ENCODE measurements at places on chromosomes 4 and X. TPM values are rescaled to one million over a fixed set of nuclear protein-coding genes. Genes with fewer than 3 reads are reported as not detected.

DNA sequence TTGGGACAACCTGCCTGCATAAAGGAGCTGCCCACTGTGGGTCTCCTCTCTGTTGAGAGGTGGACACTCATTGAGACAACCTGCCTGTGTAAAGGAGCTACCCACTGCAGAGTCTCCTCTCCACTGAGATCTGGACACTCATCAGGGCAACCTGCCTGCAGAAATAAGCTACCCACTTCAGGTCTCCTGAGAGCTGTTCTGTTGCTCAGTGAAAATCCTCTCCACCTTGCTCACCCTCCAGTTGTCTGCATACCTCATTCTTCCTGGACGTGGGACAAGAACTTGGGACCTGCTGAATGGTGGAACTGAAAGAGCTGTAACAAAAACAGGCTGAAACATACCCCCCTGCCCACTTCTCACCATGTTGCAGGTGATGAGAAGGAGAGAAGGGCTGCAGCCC, 59.9 kb upstream of the CDKN2AIP start:
- DNase-seq, result no peak

DNA sequence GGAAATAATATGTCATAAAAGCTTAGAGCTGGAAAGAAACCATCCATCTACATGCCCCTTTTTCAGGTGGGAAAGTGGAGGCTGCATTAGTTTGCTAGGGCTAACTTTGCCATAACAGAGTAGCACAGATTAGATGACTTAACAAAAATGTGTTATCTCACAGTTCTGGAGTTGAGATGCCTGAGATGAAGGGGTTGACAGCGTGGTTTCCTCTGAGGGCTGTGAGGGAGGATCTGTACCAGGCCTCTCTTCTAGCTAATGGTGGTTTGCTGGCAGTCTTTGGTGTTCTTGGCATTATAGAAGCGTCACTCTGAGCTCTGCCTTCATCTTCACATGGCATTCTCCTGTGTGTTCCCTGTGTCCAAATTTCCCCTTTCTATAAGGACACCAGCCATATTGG, 2.4 kb downstream of the CHRNA9 start:
- DNase-seq, result no peak

TCEAL5 gene
- total RNA-seq, result not detected

DNA sequence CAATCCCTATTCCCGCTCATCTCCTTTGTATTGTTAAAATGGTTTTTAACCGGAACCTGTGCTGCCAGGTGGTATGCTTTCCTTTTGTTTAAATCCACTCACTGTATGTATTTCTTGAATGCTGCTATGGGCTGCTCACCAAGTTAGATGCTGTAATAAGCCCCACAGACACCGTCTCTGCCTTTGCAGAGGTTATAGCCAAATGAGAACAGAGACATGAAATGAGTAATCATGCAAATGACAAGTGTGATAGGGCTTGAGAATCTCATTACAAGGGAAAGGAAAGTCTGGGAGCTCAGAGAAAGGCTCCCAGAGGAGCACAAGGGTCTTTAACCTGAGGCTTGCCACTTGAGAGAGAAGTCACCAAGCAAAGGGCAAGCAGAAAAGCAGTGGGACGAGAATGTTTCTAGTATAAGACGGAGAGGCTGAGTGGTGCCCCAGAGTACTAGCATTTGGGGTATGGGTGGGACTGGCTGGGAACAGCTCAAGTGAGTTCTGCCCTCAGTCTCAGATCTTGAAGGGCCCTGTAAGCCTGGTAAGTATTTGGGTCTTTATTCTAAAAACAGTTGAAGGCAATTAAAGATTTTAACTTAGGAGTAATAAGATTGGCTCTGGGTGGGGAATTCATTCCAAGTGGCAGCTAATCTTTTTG, 110.8 kb upstream of the H2AZ1 start:
- no peak for DNase-seq

- DNase-seq, result no peak
These were observed 70.0 kb upstream of the TLL1 start for GRCh38 chr4:165803005-165803404.

DNA sequence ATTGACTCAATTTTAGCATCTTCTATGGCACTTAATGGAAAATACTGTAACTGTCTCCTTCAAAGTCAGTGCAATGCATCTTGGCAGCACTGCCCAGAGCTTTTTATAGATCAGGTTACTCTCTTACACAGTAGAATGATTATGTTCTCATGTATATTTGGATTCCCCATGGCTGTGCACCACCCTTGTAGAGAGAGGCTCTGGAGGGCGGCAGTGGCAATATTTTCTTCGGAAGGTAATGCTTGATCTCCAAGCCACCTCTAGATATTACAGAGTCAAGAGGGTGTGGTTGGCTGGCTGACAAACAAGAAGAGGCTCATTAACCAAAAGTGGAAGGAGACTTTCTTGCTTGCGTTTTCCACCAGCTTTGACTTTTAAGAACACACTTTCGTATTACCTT, 72.8 kb upstream of the ARSJ start:
- DNase-seq, result no peak

GRCh38 chr4:89000844-89001360, 56.1 kb downstream of the FAM13A start:
- no peak for DNase-seq
